Suppressor macrophage treated with lipopolysaccharide for 1 hour (primary cell): ENCODE measurements at places on chromosomes 11 and 22.
A peak's percentile ranks its signal among the peaks of the same experiment; 100 is the strongest.

- no peak for DNase-seq
Observed at GRCh38 chr11:3684819-3685172, 13.6 kb upstream of the CHRNA10 start.

DNA sequence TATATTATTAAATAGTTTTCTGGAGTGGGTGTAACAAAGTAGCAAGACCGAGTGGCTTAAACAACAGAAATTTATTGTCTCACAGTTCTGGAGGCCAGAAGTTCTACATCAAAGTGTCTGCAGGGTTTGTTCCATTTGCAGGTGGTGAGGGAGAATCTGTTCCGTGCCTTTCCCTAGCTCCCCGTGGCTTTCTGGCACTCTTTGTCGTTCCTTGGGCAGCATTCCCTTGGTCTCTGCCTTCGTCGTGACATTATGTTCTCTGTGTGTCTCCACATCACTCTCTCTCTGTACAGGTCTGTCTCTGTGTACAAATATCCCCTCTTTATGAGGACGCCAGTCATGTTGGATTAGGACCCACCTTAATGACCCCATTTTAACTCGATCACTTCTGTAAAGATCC, 38.2 kb downstream of the LDLRAD3 start:
- DNase-seq, result no peak

DNA sequence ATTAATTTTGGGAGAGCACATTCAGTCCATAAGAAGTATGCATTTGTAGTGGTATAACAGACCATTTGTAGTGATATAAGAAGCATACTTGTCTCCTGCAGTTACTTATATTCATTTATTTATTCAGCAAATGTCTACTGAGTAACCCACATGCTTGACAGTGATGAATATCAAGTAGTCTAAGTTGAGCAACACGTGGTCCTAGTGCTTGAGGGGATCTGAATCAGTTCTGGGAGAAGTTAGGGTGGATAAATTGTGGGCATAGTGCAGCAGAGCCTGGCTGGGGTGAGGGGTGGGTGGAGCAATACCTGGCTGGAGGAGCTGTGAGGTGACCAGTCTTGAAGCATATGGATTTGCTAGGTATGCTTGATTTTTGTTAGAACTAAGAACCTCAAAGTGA, 24.3 kb downstream of the STX3 start:
- no peak for DNase-seq

DNA sequence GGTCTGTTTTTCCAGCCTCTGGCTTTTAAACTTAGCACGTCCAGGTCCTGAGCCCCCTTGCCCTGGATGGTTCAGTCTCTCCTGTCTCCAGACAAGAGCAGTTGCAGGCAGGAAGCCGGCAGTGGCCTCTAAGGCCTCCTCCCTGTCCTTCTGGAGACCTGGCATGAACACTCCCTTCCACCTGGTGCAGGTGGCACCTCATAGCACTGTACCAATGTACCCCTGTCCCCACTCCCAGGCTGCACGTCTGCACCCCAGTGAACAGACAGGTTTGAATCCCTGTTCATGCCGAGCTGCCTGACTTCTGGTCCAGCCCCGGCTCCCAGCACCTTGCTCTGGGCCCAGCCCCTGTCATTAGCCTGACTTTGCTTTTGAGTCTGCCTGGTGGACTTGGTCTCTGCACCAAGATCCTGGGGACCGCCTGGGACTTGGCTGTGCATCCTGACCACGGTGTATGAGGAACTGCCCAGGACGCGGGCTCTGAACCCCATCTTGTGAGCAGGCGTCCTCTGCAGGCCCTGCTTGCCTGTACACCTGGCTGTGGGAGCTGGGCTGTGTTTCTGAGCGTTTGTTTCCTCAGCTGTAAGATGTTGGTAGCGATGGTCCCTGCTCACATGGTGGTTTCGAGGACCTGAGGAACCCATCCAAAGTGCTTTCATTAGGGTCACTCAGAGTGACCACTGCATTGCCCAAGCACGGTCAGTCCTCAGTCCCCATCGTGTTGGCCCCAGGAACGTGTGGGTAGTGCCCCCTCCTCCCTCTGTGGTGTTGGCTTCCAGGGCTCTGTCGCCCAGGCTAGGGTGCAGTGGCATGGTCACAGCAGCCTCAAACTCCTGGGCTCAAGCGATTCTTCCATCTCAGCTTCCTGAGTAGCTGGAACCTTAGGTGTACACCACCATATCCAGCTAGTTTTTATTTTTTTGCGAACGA, 75.0 kb upstream of the SHANK2 start:
- no peak for DNase-seq

DNA sequence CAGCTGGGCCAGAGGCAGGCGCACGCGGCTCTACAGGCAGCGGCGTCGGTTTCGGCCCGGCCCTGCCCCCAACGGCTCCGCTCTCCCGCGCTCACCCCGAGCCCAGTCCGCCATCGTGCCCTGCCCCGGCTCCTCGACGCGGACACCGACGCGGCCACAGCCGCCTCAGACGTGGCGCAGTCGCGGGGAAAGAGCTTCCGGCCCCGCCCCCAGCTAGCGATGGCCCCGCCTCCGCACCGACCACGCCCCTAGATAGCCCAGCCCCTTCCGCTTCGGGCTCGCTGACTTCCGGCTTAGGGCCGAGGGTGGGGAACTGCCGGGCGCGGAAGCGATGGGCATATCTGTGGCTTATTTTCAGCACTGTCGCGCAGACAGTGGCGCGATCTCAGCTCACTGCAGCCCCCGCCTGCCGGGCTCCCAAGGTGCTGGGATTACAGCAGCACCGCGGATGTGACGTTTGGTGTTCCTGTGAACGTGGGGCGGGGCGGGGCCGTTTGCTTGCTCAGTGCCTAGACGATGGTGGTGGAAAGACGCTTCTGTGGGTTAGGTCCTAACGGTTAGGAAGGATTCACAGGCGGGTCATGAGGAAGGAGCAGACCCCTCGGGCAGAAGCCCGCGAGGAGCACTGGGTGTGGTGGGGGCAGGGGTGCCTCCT, at the start of the genes BET1L and RIC8A:
Gene BET1L, minus strand, starts transcription at position 192 of the 655 bp plus-strand sequence. Its CDS starts 78 bp downstream, at position 114.
Gene RIC8A, plus strand, starts transcription at position 501 of the 655 bp plus-strand sequence. CDS start 1,147 bp downstream, outside the sequence.
- DNase-seq, result peak; percentile 98

DNA sequence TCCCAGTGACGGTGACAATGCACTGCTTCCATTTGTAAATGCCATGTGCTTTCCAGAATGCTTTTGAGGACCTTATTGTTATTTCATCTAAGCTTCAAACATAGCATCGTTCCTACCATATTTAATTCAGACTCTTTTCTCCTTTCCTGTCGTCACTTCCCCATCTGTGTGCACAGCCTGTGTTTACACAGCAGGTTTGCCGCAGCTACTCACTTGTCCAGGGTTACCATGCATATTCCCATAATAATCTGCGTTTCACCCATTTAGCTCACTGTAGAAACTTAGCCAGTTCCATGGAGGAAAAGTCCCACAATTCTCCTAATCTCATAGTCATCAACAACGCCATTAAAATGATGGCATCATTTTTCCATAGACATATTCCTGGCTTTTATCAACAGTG, 48.0 kb downstream of the FLI1 start:
- DNase-seq, result no peak

GRCh38 chr22:47919893-47920292, 1157.4 kb downstream of the TBC1D22A start:
- no peak for DNase-seq

GRCh38 chr11:32259641-32260081, 168.8 kb downstream of the RCN1 start:
- DNase-seq, result peak; percentile 50

DNA sequence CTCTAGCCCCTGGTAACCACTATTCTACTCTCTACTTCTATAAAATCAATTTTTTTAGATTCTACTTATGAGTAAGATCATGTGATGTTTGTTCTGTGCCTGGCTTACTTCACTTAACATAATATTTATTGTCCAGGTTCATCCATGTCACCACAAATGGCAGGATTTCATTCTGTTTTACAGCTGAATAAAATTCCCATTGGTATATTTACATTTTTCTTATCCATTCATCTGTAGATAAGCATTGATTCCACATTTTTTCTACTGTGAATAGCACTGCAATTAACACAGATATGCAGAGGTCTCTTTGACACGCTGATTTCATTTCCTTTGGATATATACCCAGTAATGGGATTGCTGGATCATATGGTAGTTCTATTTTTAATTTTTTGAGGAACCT, 15.8 kb downstream of the SLC25A17 start:
- no peak for DNase-seq

- DNase-seq, result no peak
Observed at GRCh38 chr11:126733685-126734084, 266.9 kb downstream of the KIRREL3 start.

DNA sequence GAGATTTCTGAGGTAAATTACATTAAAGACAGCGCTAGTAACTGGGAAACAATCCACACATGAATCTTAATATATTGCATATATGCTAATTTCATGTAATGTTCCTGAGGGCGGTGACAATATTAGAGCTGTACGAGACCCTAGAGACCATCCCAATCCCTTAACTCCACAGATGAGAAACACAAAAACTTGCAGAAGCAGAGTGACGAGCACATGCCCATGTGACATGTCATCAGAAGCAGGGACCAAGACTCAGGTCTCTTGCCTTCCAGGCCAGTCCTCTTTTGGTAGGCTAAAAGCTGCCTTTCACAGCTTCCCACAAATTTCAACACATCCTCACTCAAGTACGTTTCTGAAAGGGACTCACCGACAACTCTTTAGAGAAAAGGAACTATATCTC, 11.8 kb downstream of the MAPK1 start:
- DNase-seq, result peak; percentile 41

DNA sequence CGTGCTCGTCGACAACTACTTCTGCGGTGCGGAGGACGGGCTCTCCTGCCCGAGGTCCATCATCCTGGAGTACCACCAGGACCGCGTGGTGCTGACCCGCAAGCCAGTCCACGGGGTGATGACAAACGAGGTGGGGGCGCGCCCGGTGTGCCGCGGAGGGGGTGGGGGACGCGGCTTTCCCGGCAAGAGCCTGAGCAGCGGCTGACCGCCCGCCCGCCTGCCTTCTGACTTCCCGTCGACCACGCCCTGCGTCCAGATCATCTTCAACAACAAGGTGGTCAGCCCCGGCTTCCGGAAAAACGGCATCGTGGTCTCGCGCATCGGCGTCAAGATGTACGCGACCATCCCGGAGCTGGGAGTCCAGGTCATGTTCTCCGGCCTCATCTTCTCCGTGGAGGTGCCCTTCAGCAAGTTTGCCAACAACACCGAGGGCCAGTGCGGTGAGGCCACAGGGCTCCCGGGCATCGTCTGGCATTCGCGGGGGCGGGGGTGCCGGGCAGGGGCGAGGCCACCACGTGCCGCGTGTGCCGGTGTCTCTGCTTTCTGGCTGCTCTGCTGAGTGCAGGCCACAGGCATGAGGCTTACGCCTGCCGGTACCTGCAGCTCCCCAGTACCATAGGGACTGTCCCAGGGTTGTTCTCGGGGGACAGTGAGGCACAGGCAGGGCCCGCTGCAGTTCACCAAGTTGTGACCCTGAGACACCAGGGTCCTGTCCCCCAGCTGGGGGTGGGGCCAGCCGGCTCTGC, 28.5 kb upstream of the MUC5B start:
- no peak for DNase-seq

- DNase-seq, result no peak
Observed at GRCh38 chr11:1504138-1504537, 17.6 kb upstream of the MOB2 start.

DNA sequence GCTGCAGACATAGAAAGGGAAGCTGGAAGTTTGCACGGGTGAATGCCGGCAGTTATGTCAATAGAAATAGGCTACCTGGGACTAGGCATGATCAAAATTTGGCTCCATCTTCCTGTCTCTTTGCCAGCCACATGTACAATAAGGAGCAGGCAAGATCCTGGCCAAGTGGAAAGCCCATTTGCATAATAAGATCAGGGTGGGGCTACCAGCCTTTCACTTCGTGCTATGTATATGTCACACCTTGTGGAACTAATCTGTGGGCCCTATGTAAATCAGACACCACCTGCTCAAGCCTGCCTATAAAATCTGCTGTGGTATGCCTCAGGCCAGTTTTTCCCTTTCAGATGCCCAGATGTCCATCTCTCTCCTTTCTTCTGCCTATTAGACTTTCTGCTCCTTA, 79.3 kb upstream of the DRD2 start:
- DNase-seq, result no peak

DNA sequence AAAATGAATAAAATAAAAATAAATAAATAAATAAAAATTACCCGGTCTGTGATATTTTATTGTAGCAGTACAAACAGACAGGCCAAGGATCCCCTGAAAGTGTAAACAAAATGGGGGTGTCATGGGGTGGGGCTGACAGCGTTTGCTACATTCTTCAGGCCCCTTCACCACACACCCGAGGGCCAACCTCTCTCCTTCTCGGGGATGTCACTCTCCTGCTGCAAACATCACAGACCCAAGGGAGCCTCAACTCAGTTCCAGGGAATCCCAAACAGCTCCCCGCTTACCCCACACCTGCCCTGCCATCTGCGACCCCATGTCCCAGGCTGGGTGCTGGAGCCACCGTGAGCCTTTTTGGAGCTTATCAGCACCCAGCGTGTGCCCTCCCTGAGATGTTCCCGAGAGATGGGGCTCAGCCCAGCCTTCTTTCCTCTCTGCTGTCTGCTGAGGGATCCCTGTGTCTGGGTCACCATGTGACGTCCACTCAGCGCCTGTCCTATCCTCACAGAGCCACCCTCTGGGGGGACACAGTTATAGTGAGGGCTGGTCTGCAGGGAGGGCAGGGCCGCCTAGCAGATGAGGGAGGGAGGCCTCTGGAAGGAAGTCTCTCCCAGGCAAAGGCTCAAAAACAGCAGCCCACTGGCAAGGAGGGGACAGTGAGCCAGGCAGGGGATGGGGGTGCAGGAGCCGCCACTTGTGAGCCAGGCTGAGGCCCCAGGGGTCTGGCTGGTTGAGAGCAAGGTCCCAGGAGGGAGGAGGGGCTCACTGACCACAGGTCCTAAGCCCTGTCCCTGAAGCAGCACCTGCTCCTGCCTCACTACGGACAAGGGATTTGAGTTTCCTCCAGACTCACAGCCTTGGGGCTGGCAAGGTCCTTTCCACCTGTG, 1041.6 kb downstream of the BRD1 start:
- DNase-seq, result no peak

DNA sequence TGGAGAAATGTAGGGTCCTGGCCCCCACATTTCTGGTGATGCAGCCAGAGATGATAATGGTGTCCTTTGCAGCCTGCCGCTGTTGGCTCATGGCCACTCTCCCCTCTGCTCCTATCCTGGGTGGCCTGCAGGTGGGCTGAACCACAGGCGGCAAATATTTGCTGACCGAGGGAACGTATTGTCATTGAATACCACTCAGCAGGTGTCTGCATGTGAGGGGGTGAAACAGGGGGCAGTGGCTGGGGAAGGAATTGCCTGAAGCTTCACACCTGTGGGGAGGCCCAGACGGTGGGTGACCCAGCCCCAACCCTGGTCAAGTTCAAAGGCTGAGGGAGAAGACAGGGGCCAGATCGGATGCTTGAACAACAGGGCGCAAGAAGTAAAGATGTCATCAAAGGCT, 73.3 kb upstream of the WNT11 start:
- no peak for DNase-seq

DNA sequence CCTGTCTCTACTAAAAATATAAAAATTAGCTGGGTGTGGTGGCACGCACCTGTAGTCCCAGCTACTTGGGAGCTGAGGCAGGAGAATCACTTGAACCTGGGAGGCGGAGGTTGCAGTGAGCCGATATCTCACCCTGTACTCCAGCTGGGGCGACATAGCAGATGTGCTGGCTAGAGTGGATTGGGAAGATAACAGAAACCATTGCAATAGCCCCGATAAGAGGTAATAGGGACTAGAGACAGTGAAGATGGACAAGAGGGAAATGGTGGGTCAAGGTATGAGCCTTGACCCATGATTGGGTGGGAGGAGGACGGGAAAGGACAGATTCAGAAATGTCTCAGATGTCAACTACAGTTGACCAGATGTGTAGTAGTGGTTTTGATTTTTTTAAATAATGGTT, 6.1 kb downstream of the SWAP70 start:
- no peak for DNase-seq
